ENCODE measurements at places on chromosomes 12 and 14.

GRCh38 chr14:63435838-63436237 is 107.3 kb downstream of the PPP2R5E start:
- DNase-seq = no peak

GRCh38 chr12:77035226-77035625 is 30.1 kb downstream of the E2F7 start:
- DNase-seq = no peak

DNA sequence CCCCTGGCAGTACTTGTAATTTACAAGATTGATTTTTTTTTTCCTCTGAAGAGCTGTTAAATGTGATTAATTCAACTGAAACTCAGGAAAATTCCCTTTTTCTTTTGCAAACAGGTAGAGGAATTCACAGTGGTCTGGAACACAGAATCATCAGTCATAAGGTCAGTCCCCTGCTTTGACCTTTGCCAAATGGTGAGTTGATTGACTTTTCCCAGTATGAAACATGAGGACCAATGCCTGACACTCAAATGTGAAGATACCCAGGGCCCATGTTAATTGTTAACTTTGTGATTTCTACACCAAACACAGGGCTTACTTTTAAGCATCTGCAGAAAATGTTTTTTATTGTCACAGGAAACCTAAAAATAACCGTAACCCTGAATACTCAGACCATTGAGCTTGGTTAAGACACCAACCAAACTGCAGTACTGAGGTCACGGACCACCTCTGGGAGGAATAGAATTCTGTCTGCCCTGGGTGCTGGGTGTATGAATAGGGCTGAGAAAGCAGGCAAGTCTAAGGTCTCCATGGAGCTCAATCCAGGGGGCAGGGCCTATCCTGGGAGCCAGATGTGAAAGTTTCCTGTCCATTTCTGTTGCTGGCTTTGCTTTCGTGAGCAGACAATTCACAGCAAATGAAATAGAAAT is 192.4 kb downstream of the TMX1 start:
- no peak for DNase-seq

DNA sequence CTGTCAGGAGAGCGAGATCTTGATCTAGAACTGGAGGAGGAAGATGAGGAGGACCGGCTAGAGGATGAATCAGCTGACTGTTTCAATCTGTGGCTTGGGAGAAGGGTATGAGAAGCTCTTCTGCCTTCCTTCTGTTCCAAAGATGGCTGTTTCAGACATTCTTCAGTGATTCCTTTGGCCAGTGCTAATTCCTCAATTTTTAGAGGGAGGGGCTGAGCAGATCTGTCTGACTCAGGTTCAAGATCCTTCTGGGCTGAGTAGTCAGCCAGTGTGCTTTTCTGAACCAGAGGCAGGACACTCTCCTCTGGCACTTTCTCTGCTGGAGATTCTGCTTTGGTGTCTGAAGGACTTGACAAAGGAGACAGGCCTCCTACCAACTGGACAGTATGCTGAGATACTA is 15.2 kb downstream of the ACIN1 start:
- DNase-seq = no peak

- no peak for DNase-seq
Observed at GRCh38 chr12:51082561-51083125, 753 bp downstream of the CSRNP2 start.

GRCh38 chr12:112029301-112029700 is 16.1 kb downstream of the ERP29 start:
- peak; percentile 65 for DNase-seq

GRCh38 chr12:11264501-11264900 is 5.0 kb downstream of the PRB3 start:
- DNase-seq = no peak

DNA sequence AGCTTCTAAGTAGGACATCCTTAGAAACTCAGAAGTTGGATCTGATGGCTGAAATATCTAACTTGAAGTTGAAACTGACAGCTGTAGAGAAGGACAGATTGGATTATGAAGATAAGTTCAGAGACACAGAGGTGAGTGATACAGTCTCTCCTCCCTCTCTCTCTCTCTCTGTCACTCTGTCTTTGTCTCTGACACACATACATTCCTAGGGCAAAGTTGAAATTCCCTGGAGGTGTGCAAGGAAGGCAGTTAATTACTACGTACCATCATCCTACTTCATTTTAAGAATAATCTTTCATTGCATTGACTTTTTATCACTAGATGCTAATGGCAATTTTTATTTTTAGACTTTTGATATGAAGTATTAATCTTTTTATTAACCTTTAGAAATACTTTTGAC is 46.2 kb upstream of the REP15 start:
- DNase-seq = no peak

DNA sequence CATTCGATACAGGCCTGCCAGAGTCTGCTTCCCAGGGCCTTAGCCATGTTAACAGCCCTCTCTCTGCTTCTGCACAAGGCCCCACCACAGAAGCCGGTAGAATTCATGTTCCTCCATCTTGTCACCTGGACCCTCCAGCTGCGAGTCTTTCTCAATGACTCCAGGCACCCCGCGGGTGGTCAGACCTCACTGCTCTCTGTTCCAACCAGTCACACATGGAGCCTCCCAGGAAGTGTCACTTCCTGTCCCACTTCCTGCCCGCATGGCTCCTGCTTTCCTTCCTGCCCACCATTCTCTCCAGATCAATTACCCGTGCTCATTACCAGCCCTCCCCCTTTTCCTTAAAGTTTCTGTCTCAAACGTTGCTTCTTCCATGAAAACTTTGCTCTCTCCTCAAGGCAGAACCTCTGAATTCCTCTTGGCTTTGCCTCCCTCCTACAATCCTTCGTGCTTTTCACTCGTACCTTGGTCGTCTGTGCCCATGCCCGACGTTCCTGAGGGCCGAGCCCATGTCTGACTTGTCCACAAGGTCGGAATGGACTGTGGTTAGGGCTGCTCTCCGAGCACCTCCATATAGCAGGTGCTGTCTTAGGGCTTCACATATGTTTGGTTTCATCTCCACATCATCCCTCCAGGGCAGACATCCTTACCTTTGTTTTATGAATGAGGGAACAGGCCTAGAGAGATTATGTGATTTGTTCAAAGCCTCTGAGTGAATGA is 172.1 kb downstream of the TSPAN9 start:
- no peak for DNase-seq

- no peak for DNase-seq
Observed at GRCh38 chr14:54087376-54087775, 130.8 kb upstream of the BMP4 start.

GRCh38 chr12:102484428-102484958 is 4.1 kb upstream of the IGF1 start:
- peak; percentile 39 for DNase-seq

DNA sequence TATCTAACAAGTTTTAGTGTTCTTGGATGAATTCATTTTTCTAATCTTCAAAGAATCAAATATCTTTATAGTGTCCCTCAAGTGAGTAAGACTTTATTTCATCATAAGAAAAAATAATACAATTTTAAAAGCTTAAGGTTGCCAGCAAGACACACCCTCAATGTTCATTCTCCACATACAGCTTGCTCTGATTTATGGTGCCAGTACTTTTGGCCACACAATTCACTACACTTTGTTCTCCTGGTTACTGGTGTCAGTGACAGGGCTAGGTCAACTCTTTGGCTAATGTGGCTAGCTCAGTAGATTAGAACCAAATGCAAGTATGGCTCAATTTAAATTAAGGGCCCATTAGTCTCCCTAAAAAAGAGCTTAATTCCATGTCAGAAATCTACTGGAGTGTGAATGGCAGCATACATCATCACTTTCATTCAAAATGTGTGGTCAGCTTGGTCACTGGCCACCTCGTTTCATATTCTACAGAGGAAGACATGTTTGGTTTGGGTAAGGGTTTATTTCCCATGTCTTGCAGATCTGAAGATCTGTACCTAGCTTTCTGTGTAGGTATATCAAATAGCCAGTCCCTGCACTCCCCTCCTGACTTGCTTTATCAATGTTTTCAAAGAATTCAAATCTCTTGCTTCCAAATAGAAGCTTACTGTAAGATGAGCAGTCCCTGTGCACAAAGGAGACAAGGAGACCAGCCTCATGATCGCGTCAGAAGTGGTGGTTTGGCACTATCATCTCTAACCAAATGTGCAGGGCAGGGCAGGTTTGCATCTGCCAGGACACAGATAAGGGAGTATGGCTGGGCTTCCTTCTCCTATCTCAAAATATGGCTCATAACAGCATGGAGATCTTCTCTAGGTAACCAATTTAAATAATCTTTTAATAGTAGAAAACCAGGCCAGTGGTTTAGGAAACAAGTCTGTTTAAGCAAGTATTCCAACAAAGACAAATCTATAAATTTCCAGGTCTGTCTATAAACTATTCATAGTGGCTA is 31.3 kb downstream of the HECTD4 start:
- DNase-seq = no peak

GRCh38 chr12:58142991-58143390 is 201.6 kb downstream of the ATP23 start:
- no peak for DNase-seq

- DNase-seq = peak; percentile 28
Observed at GRCh38 chr12:53989227-53990113, 4.5 kb downstream of the HOXC10 start.

- DNase-seq = no peak
Observed at GRCh38 chr14:91005716-91006115, 54.7 kb downstream of the RPS6KA5 start.

GRCh38 chr14:35551081-35551480 is 17.1 kb downstream of the INSM2 start:
- no peak for DNase-seq

DNA sequence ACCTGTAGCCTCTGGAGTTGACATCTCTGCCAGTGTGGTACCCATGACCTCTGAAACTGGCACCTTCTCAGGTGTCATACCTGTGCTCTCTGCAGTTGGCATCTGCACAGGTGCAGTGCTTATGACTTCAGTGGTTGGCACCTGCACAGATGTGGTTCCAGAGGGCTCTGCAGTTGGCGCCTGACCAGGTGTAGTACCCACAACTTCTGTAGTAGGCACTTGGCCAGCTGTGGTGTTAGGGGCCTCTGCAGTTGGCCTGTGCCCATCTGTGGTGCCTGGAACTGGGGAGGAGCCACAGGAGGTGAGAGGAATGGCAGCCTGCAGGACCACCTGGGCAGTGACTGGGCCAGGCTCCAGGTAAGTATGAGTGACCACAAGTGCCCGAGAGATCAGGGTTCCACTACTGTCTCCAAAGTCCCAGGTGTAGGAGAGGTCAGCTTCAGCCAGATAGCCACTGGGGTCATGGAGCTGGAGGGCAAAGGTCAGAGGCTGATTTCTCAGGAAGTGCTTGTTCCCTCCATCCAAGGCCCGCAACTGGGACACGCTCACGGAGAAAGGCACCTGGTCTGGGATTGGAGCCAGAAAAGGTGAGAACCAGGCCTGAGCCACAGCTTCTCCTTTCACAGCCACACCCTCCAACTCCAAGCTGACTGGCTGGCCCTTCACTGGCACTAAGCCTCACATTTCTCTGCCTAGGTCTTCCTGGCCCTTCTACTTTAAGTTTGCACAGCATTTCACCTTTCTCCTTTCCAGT is 8.6 kb downstream of the PMEL start:
- DNase-seq = no peak

DNA sequence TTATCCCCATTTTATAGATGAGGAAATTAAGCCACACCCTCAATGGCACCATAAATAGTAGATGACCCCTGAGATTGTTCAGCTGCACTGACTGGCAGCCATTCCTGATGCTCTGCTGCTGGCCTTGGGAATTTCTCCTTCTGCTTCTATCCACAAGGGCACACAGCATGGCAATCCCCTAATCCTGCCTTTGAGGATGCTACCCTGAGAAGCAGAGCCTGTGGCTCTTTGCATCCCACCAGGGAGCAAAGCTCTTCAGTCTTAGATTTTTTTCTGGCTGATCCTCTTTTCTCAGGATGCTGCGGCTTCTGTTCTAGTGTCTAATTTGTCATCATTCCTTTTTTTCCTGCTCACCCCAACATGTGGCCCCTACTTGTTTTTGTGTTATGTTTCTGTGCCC is 114.8 kb downstream of the TMX1 start:
- DNase-seq = no peak

DNA sequence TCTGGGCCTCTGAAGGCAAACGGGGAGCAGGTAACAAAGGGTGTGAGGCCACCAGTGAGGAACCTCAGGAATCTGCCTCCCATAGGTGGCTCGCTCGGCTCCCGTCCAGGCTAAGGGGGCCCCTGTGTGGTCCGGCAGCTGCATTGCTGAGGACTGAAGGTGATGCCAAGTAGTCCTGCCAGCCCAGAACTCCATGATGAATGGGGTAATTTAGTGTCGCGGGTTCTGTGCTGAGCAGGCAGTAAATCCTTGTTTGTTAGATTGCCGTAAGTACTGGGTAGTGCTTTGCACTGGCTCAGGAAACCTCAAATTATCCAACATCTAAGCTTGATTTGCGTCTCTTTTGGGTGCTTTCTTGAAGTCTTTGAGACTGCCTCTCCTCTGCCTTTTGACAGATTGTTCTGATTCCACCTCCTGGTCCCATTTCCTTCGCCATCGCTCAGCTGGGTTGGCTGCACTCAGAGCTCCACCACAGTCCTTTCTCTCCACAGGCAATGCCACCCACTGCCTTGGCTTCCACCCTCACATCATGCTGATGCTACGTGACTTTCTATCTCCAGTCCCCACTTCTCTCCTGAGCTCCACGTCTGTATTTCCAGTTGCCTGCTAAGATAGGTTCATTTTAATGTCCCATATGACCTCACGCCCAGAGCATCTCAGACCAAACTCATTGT is 392.0 kb downstream of the FUT8 start:
- DNase-seq = no peak

DNA sequence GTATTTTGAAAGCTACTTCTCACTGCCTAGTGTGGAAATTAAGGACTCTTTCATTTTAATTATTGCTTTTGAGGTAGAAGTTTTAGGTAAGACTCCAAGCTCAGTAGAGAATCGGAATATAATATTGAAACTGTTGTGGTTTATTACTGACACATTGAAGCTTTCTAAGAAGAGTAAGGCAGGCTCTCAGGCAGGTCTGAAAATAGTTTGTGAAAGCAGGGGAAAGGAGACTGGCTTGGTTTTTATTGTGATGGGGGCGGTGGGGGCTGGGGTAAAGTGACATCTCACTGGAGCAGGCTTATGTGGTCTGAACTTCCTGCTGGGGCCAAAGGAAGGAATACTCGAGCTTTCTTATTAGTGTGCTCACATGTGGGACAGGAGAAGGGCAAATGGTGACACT is 79.5 kb downstream of the OTOGL start:
- DNase-seq = no peak

DNA sequence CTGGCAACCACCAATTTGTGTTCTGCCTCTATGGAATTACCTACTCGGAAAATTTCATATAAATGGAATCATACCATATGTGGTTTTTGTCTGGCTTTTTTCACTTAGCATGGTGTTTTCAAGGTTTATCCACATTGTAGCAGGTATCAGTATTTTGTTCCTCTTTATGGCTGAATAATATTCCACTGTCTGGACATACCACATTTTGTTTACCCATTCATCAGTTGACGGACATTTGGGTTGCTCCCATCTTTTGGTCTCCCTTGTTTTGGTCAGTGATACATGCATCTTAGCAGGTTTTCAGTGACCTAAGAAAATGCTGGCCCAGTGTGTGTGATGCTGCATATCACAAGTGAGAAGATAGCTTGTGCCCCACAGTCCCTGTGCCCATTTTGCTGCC is 21.2 kb downstream of the CALM1 start:
- DNase-seq = no peak

- DNase-seq = no peak
Observed at GRCh38 chr12:132746613-132747012, 15.0 kb downstream of the ANKLE2 start.
